ENCODE measurements at places on chromosomes 2 and 18.
A peak's percentile ranks its signal among the peaks of the same experiment; 100 is the strongest.

GRCh38 chr2:58899692-58900091, 658.6 kb upstream of the FANCL start:
- DNase-seq, result no peak

GRCh38 chr2:62038975-62039771, 133.7 kb downstream of the COMMD1 start:
- DNase-seq, result peak; percentile 81

- DNase-seq, result no peak
These were observed 72.6 kb upstream of the STPG4 start for GRCh38 chr2:47227532-47228279.

DNA sequence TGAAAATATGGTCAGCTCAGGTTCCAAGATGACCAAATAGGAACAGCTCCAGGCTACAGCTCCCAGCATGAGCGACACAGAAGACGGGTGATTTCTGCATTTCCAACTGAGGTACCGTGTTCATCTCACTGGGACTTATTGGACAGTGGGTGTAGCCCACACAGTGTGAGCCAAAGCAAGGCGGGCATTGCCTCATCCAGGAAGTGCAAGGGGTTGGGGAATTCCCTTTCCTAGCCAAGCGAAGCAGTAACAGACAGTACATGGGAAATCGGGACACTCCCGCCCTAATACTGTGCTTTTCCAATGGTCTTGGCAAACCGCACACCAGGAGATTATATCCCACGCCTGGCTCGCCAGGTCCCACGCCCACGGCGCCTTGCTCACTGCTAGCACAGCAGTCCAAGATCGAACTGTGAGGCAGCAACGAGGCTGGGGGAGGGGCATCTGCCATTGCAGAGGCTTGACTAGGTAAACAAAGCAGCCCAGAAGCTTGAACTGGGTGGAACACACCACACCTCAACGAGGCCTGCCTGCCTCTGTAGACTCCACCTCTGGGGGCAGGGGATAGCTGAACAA, 57.5 kb downstream of the WDPCP start:
- DNase-seq, result no peak

- no peak for DNase-seq
These were observed 17.9 kb downstream of the LRRFIP1 start for GRCh38 chr2:237645261-237645660.

DNA sequence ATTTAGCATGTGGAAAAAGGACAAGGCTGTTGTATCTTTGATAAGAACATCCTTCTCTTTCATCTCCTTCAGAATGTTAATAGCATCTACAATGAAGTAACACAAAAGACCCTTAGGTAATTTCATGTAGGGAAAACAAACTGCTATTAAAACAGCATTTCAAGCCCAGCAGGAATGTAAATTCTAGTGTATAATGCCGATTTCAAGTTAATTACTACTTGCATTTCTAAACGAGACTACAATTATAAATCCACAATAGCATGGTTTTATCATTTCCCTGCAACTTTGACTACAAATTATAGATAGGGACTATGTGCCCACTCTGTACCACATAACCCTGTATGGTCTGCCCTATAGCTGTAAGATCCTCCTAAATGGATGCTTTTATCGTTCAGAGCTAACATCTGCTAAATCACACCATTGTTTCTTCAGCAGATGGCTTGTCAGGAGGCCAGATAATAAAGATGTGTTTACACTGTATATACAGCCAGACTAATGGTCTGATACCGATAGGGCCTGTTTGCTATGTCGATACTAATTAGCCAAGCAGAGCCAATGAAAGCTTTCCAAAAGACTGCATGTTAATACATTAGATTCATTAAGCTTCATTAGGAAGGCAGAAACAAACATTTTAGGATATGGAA, 51.9 kb downstream of the LRPPRC start:
- no peak for DNase-seq

DNA sequence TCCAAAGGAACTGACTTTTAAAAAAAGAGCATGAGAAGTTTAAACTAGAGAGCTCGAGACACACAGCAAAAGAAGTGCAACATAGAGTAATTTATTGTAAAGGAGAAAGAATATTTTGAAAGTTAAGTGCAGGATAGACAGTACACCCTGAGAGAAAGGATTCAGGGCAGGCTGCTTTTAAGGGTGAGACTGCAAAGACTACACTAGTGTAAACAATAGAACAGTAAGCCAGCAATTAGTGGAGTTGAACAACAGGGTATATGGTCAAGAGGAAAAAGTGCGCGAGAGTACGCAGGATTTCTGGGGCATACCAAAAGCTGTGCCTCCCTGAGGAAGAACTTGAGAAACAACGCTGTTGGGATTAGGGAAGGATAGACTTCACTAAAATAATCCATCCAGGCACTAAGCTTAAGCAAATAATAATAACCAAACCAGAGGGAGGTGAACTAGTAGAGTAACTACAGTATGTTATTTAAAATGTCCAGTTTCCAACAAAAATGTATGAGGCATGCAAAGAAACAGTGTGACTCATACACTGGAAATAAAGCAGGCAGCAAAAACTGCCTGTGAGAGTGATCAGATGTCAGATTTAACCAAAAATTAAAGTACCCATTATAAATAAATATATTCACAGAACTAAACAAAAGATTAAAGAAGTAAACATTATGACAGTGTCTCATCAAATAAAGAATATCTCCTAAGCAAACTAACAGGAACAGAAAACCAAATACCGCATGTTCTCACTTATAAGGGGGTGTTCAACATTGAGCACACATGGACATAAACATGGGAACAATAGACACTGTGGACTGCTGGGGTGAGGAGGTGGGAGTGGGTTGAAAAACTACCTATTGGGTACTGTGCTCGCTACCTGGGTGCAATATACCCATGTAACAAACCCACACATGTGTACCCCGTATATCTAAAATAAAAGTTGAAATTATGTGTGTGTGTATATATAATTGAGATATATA, 40.5 kb upstream of the EMILIN2 start:
- DNase-seq, result no peak

GRCh38 chr2:8598295-8599165, 83.3 kb upstream of the ID2 start:
- DNase-seq, result no peak

DNA sequence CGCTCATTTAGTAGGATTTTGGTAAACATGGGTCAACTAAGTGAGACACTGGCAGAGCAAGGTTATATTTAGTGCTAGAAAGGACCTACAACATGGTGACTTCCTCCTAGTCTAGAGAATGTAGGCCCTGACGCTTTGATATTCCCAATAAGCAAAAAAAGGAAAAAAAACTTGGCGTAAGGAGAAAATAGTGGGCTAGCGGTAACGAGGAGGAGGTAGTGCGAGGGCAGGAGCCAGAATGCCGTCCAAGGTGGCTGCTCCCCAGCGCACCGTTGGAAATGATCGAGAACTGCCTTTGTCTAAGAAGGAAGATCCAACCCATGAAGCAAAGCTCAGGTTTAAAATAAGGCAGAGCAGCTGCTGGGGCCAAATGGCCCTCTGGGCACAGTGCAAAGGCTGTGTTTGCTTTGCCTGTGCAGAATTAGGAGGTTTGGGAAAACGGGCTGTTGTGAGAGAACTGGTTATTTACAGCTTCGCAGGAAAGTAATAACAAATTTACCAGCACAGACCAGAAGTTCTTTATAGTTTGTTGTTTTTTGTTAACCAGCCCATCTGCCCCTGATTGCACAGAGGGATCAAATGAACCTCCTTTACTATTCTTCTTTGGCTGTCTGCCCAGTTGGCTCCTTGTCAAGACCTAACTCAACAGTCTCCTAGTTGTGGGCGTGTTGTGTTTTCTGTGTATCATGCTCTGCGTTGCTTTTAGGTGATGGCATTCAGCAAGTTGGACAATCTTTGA, 86.6 kb downstream of the ITGB1BP1 start:
- no peak for DNase-seq

Measured in activated CD4-positive, alpha-beta T cell treated with anti-CD3 and anti-CD28 coated beads, Interleukin-2, amount 50 U/mL, for 16 hours (primary cell).